ENCODE measurements at places on chromosomes 7 and 10.

- no peaks in the 10 kb centered on the region for H3K27me3 ChIP-seq
- H3K4me1 ChIP-seq, result peaks cover 21% of the 10 kb centered on the region
- H3K4me3 ChIP-seq, result no peak overlapping the region
- peaks cover 3% of the 10 kb centered on the region for H3K36me3 ChIP-seq
- no peak overlapping the region for H3K27ac ChIP-seq
These were observed 77.3 kb downstream of the SEMA3A start for GRCh38 chr7:84117304-84117703.

- DNase-seq, result no peak
- peaks cover 7% of the 10 kb centered on the region for H3K36me3 ChIP-seq
- no peaks in the 10 kb centered on the region for H3K27me3 ChIP-seq
- no peak overlapping the region for H3K4me3 ChIP-seq
- peaks cover 12% of the 10 kb centered on the region for H3K4me1 ChIP-seq
- no peak overlapping the region for H3K27ac ChIP-seq
These were observed 300.7 kb upstream of the ZNF32 start for GRCh38 chr10:43949351-43949750.

GRCh38 chr10:49310460-49310859, 11.5 kb downstream of the C10orf71 start:
- H3K4me3 ChIP-seq, result no peak overlapping the region
- H3K27ac ChIP-seq, result no peak overlapping the region
- peaks cover 21% of the 10 kb centered on the region for H3K27me3 ChIP-seq
- no peaks in the 10 kb centered on the region for H3K36me3 ChIP-seq
- DNase-seq, result no peak
- H3K4me1 ChIP-seq, result no peaks in the 10 kb centered on the region

DNA sequence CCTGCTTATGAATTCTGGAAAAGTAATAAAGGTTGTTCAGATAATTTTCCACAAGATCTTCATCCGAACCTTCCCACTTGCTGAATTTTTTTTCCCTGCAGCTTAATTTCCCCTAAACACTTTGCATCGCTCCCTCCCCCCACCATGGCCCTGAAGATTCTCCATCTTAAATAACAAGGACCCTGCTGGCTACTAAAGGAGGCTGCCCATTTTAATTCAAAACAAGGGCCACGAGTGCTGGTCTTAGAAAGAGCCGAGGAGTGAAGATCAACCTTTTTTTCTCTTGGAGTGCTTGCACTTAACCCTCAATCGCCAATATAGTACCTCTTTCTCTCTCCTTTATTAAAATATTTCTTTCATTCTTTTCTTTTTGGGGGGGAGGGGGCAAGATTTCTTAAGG, 9.2 kb upstream of the SP8 start:
- H3K4me1 ChIP-seq, result peaks cover 49% of the 10 kb centered on the region
- no peaks in the 10 kb centered on the region for H3K36me3 ChIP-seq
- H3K27me3 ChIP-seq, result peaks cover 92% of the 10 kb centered on the region
- no peak overlapping the region for H3K27ac ChIP-seq
- DNase-seq, result no peak
- H3K4me3 ChIP-seq, result no peak overlapping the region
